ENCODE measurements at places on chromosomes 2 and 18.

DNA sequence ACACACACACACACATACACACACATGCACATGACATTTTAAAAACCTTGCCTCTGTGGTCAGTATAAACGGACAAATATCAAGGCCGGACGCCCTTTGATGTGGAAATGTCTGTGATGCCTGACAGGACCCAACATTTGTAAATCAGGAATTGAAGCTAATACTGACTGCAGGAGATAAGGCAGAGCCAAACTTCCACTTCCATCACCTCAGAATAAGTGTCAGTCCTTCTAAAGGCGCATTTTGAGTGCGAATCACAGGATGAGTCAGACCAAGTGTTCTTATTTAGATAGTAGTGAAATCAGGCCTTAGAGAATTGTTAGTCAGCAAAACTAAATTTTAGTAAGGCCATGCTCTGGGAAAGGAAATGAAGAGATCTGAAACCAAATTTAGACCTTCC is 211.7 kb upstream of the LRATD1 start:
- no peak for DNase-seq

GRCh38 chr2:162013514-162014475 is 60.2 kb downstream of the DPP4 start:
- no peak for DNase-seq

DNA sequence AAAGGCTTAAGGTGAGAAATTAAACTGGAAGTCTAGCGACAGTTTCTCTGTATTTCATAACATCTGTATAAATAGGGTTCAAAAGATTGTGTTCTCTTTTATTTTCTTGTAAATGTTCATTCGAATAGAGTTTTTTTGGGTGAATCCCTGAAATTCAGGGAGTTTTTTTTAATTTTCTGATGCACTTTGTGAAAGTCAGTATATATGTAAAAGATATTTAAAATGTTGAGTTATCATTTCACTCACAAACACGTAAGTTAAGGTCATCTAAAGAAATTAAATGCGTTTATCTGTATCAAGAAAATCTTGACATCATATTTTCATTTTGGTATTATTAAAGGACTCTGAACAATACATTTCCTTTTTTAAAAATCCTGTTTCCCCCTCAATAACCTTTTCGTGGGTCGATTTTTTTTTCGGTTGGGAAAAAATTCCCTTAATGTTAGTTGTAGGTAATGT is 3.4 kb downstream of the SP9 start:
- no peak for DNase-seq

- no peak for DNase-seq
Measured at GRCh38 chr2:133780099-133780996, 212.1 kb upstream of the NCKAP5 start.

- DNase-seq = no peak
Measured at GRCh38 chr2:181112916-181113315, 132.5 kb downstream of the UBE2E3 start.

- DNase-seq = peak; percentile 80
Measured at GRCh38 chr2:119442850-119443249, 11.2 kb downstream of the TMEM37 start.

GRCh38 chr2:143160732-143161707 is 31.8 kb downstream of the ARHGAP15 start:
- DNase-seq = no peak

DNA sequence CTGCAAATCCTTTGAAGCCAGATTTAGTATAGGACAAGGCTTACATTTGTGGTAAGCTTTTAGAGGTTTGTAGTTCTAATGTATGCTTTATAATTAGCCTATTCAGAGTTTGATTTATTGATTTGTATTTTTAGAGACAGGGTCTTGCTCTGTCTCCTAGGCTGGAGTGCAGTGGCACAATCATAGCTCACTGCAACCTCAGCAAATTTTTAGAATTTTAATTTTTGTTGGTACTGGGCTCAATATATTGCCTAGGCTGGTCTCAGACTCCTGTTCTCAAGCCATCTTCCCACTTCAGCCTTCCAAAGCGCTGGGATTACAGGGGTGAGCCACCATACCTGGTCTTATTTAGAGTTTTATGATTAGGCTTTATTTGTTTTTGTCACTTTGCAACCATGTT is 4.5 kb downstream of the KCNJ13 start:
- no peak for DNase-seq

DNA sequence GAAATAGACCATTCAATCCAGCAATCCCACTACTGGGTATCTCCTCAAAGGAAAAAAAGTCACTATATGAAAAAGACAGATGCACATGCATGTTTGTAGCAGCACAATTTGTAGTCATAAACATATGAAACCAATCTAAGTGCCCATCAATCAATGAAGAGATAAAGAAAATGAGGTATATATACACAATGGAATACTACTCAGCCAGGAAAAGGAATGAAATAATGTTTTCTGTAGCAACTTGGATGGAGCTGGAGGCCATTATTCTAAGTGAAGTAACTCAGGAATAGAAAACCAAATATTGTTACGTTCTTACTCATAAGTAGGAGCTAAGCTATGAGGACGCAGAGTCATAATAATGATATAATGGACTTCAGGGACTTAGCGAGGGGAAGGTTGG is 45.2 kb upstream of the LRRC30 start:
- no peak for DNase-seq

DNA sequence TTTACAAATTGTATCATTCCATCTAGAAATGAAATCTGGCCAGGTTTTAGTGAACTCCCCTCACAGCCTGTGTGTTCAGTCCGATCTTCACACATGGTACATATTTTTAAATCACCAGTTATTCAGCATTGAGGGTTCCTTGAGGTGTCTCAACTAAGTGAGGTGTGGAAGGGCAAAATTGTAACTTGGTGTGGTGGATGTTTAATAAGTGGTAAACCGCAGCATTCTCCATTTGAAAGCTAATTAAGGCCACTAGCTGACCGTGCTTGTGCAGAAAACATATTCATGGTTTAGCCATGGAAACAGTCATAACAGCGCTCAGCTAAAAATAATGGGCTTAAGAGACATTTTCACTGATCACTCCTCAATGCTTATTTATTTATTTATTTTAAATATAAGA is 786.2 kb upstream of the FANCL start:
- no peak for DNase-seq

DNA sequence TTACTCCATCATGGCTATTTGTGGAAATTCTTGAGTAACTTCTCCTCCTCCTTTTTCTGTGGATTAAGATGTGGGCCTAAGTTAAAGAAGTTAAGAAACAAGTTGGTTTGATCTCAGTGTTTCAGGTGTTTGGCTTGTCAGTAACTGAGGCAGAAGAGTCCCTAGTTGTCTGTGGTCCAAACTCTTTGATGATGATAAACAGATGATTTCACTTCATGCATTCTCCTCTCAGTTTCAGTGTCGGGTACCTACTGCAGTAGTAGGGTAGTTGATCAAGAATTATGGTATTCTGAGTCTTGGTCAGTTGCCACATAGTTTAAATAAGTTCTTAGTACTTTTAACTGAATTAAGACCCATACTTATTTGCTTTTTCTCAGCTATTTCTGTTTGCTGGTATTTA is 85.6 kb downstream of the NCOA1 start:
- DNase-seq = no peak

GRCh38 chr18:26621161-26622026 is 73.0 kb upstream of the KCTD1 start:
- no peak for DNase-seq

GRCh38 chr2:74179063-74179865 is 585 bp upstream of the MOB1A start:
- DNase-seq = no peak

Data from mesenteric fat pad (tissue), 1 donor.